ENCODE measurements at places on chromosomes 6 and 20.
A peak's percentile ranks its signal among the peaks of the same experiment; 100 is the strongest.

DNA sequence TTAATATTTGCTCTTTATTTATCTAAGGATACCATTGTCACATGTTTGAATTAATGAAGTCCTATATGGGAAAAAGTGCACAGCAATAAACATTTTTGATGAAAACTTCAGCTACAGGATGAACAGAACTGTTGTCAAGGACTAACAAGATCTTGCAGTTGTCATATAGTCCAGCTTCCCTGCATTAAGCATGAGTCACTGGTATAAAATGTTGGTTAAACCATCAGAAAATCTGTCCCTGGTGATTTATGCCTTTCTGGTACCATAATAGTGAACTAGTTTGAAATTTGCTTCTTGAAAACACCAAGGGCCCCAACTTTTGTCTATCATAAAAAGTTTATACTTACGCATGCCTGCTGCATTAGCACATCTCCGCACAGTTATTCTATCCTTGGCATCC is 60.4 kb upstream of the RSPO3 start:
- no peak for DNase-seq

DNA sequence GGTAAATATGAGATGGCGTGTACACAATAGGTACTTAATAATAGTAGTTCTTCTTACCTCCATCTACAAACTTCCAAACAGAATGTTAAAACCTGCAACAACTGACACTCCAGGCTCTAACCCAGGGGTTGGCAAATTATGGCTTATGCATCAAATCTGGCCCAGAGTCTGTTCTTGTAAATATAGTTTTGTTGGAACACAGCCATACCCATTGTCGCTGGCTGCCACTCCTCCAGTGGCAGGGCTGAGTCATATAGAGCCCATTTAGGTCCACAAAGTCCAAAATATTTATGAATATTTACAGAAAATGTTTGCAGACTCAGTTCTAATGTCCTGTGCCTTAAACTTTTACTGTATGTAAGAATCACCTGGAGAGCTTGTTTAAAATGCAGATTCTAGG is 69.9 kb upstream of the BTBD3 start:
- DNase-seq, result no peak

DNA sequence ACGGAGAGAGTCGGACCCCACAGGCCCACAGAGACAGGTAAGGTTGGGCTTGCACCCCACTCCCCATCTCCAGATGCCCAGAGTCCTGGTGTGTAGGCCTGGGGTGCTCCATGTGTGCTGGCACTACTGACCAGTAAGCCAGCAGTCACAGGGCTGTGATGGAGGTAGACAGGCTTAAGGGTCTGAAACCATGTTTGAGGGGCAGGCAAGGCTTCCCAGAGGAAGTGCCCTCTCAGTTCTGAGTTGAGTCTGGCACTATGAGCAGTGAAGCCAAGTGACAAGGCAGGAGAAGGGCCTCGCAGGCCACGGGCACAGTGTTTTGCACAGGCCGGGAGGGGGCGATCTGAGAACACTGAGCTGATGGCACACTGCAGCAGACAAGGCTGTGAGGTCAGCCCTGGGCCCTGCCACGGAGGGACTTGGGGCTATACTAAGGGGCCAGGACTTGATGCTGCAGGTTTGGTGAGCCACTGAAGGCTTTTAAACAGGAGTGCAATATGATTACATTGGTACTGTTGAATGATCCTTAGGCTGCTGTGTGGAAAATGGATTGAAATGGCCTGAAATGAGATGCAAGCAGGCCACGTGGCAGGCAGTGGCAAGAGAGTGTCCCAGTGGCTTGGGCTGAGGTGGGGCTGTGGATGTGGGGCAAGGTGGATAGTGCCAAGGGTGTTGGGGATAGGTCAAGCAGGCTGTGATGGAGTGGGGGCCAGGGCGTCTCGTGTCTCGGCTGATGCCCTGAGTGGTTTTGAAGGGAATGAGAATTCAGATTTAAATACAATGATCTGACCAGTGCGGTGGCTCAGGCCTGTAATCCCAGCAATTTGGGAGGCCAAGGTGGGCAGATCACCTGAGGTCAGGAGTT is 20.3 kb downstream of the TTBK1 start:
- DNase-seq, result peak; percentile 9

DNA sequence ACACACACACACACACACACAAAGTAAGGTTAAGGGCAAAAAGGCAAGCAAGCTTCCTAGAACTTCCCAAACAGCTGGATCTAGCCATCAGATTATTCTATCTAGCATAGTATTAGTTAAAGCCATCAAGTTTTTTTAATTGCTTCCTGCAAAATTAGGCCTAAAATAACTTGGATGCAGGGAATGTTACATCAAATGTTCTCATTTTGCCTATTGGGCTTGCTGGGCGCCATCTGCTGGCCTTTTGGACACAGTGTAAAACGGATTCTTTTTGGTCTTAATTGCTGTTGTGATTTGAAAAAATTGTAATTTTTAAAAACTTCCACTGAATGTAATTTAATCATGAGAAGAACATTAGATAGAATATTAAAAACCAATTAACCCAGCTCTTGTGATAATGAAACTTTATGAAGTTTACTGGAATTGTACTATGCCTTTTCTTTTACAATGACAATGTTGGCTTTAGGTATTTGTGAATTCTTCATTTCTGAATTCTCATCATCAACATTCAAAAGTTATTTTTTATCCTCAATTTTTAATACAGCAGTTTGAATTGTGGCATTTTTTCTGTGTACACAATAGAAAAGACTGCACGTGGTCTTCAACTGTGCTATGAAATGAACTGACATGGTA is 6.8 kb downstream of the MKKS start:
- no peak for DNase-seq

DNA sequence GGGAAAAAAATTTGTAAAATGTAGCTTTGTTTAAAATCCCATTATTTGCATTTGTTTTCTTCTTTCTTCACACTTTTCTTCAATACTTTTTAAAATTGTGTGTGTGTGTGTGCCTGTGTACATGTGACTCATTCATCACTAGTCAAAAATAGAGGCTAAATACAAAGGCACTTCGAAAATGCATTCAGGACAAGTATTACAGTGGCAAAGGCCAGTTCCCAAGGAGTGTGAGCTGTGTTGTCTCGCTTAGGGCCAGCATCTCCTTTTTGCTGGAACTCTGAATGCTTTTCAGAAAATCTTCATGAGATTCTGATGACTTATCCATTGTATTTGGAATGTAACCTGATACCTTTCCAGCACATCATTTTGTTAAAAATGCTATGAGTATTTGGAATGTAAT is 288.5 kb upstream of the CNR1 start:
- no peak for DNase-seq

DNA sequence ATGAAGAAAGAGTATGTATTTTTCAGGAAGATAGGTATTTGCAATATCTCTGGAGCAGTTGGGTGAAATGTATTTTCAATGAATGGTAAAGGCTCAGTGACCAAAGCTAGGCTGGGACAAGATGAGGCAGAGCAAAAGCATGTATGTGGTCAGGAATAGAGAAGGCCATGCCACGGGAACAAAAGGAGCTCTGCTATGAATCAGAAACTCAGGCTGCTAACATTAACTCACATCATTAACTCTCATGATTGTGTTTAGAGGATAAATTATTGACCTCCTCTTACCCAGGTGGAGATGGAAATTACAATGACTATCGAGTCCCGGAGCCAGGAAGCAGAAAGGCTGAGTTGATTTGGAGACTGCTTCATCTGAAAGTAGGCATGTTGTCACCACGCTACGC is 220.2 kb downstream of the FUT9 start:
- no peak for DNase-seq

DNA sequence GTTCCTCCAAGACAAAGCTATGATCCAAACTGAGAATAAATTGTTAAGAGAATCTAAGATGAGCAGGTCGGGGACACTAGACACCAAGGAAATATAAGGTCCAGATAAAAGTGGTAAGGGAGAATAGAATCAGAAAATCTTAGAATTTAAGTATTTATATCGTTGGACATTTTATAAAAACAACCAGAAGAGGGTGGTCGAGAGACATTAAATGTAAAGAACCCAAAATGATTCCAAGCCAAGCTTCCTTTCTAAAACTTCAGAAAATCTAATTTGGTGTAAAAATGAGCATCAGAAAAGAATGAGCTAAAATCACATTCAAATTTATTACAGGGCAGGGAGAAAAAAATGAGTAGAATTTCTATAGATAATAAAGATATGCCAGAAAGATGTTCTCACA is 97.8 kb upstream of the OGFRL1 start:
- DNase-seq, result no peak

GRCh38 chr20:44930517-44931168 is 20.8 kb downstream of the PABPC1L start:
- DNase-seq, result no peak

- no peak for DNase-seq
Measured at GRCh38 chr6:25297039-25297441, 17.9 kb downstream of the CARMIL1 start.

DNA sequence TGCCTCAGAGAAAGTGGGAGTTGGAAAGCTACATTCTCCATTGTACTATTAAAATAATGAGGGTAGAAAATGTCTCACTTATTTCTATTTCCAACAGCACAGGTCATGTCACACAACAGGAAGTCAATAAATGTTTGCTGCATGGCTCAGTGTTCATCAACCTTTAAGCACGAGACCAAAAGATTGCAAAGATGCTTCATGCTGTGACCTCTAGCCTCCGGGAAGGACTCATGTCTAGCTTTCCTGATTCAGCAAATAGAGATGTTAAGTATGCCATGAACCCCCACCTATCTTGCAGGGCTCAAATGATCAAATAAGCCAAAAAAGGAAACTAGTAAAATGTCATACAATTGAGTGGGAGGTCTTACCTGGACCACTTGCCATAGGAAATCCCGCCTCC is 57.4 kb downstream of the NCOA6 start:
- DNase-seq, result no peak

GRCh38 chr6:138226700-138227315 is 8.5 kb upstream of the PBOV1 start:
- DNase-seq, result no peak

- DNase-seq, result no peak
Measured at GRCh38 chr20:64053841-64054661, 4.6 kb upstream of the SOX18 start.

DNA sequence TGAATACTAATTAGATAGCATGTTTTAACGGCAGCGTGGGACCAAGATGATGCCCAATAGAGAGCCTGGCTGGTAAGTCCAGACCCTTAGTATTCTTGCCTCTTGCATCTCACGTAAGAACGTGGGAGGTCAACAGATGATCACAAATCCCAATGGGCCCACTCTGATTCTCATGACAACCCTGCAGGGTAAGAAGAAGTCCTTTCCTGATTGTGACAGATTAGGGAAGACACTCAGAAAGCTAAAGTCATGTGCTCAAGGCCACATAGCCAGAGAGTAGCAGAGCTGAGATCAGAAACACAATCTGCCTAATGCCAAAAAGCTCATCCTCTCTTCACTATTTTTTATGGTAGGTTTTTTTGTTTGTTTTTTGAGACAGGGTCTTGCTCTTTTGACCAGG is 103.8 kb downstream of the RALGAPA2 start:
- DNase-seq, result no peak

DNA sequence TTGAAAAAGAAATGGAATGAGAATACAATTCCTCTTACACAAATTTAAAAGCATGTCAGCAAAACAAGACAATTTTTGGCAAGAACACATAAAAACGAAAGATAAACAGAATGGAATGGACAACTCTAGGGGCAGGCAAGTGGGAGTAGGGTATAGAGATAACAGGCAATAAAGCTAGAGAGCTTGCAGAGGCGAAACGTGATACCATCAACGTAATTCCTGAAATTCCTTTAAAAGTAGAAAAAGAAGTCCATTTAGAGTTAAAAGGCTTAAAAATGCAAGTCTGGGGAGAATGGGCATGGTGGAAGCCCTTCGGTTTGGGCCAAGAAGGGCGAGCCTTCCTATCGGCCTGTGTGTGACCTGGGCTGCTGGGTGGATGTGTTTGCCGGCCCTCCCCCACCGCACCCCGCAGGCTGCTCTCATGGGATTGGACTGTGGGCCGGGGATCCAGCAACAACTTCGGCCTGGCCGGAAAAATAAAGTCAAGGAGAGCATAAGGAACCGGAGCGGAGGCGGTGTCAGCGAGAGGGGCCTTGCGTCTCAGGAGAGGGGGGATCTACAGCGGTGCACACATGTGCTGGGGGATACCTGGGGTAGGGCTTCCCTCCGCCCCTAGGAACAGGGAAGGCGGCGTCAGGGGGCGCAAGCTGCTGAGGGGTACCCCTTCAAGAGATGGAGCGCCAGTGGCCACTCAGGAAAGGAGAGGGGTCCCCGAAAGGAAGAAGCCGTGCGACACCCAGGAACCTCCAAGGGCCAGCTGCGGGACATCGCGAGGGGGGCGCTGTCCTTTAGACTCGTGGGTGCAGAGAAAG is 4.1 kb downstream of the TMEM239 start:
- no peak for DNase-seq

- no peak for DNase-seq
Measured at GRCh38 chr20:46708172-46708860, 1.1 kb upstream of the SLC2A10 start.

DNA sequence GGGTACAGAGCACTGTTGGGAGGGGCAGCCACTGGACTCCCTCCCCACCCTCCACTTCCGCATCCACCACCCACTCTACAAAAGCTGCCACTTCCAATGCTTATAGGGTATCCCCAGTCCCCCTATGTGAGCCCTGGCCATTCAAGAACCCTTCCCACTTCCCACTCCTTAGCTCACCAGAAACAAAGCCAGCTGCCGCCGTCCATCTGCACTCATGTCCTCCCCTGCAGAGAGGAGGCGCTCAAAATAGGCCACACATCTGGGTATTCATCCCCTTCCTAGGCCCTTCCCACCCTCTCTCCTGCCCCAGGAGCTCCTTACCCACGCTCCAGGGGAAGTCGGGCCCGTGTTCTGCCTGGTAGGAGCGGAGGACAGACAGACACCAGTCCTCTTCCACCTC is 6.5 kb upstream of the LY6G5C start:
- DNase-seq, result no peak

- DNase-seq, result no peak
Measured at GRCh38 chr6:106749609-106750008, 120.2 kb downstream of the QRSL1 start.

DNA sequence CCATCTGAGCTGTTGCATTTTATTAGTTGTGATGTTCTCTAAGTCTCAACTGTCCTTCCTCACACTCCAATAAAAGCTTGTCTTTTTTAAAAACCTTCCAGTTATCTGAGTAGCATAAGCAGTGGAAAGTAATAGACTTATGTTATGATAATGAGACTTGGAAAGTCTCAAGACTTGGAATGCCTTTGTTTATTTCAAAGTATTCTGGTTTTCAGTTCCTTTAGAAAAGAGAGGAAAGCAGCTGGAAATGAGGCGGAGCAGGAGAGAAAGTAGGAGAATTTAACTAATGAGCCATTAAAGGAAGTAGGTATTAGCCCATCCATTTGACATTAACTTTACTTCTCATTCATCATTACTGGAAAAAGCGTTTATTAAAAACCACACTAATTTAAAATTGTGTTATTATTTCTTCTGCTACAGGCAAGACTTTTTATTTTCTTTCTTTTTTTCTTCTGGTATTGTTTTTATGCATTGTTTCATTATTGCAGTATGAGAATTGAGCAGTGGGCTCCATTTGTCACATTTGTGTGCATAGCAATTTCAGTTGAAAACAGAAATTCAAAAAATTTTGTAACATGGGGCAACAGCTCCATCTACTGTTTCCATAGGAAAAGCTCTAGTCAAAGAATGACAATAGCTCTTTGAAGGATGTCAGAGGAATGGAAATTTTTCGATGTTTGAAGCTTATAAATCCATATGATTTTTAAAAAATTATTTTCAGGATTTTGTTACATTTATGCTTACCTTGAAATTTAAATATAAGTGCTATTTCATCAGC is 194.8 kb downstream of the COL9A1 start:
- no peak for DNase-seq

- DNase-seq, result no peak
Measured at GRCh38 chr20:5128886-5129285, 2.1 kb downstream of the CDS2 start.

Data from amygdala (tissue), 56 donors.